Cardiac fibroblast (primary cell): ENCODE measurements at places on chromosomes 3 and 15.

GRCh38 chr15:28104326-28104725, 5.2 kb upstream of the OCA2 start:
- no peak for DNase-seq

- DNase-seq, result no peak
Observed at GRCh38 chr3:197027151-197027895, 2.3 kb downstream of the MELTF start.

GRCh38 chr15:28993720-28994053, 107.9 kb downstream of the APBA2 start:
- DNase-seq, result no peak

- DNase-seq, result no peak
Observed at GRCh38 chr3:51819709-51820406, 40.8 kb upstream of the IQCF6 start.

DNA sequence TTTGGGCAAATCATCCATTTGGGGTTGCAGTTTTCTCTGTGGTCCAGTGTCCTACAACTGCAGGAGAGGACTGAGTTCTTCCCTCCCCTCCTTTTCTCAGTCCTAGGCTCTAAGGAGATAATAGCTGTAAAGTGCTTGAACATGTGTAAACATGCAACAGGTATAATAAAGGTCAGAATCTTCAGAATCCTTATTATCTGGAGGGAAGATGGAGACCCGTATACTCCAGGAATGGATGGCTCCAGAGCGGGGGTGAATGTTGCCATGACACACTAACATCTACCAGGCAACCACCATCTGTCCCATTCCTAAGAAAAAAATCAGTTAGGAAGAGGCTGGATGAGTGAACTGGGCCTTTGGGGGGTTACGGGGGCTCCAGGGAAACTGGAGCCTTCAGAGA, 39.7 kb upstream of the GLCE start:
- no peak for DNase-seq

GRCh38 chr3:119743921-119744320, 38.0 kb upstream of the NR1I2 start:
- no peak for DNase-seq

DNA sequence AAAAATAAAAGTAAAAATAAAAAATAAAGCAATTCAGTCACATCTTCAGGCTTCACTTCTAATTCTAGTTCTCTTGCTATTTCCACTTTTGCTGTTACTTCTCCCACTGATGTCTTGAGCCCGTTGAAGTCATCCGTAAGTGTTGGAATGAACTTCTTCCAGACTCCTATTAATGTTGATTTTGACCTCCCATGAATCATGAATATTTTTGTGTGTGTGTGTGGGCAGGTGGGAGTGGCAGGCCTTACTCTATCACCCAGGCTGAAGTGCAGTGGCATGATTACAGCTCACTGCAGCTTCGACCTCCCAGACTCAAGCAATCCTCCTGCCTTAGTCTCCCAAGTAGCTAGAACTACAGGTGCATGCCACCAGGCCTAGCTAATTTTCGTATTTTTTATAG, 10.7 kb downstream of the USP4 start:
- DNase-seq, result no peak

- peak; percentile 3 for DNase-seq
Observed at GRCh38 chr3:144687862-144688261, 716.2 kb downstream of the DIPK2A start.

DNA sequence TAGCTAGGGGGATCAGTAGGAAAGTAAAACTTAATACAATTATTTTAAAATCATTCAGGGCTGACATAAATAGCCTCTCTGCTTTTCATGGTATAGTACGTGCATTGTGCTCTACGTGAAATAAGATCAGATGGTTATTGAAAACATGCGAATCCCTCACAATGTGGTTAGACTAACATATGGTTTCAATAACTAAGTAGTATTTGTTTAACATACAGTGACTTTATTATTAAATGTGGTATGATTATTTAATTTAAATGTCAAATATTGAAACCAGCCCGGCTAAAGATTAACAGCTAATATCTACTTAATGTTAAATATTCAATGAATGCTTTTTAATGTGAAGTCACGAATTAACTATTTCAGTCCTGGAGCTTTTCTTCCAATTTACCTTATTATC, 473.9 kb upstream of the THBS1 start:
- DNase-seq, result no peak

DNA sequence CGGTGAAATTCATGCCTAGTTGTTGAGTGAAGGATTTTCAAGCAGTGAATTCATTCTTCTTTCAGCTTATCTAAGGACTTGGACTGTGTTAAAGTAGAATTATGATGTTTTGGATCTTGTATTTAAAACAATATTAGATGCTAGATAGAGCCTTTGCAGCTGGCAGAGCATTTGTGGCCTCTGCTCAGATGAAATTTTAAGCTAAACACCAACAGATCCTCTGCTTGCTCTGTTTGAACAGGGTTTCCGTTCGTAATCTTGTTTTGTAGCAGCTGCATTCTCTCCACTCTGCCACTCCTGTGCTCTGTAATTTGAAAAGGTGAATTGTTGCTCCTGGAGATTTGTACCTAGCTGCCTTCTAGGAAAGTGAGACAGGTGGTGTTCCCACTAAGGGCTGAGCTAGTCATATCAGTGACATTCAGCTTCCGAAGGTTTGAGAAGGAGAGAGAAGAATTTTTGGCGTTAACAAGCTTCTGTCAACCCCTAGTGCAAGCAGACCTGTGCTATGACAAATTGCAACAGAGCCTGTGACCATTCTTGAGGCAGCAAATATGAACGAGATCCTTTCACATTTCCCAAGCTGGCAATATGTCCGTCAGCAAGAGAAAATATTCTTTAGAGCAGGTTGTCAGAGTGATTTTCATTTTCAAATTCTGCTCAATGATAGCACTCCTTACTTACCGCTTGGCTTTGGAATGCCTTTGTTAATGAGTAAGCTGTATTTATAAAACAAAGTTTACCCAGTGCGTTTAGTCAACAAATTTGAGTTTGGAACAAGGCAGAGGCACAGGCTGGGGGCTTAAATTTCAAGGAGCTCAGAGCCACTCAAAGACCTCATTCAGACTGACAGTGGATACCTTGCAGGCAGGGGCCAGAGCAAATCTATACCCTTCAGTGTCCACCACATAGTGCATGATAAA, 5.3 kb downstream of the CHST2 start:
- peak; percentile 29 for DNase-seq

DNA sequence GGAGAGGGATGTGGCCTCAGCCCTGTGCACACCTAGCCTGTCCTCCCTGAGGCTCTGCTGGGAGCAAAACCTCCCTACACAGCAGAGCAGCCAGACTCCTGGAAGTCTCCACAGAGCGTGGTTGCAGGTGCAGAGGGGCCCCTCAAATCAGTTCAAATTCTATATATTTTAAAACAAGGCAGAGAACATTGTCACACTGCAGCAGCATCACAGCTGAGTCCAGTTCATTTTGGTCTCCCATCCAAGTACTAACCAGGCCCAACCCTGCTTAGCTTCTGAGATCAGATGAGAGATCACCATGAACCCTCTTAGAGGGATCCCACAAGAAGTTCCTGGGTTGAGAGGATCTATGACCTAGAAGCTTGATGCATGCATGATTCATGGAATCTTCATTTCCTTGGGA, 331.0 kb upstream of the RGMA start:
- no peak for DNase-seq

DNA sequence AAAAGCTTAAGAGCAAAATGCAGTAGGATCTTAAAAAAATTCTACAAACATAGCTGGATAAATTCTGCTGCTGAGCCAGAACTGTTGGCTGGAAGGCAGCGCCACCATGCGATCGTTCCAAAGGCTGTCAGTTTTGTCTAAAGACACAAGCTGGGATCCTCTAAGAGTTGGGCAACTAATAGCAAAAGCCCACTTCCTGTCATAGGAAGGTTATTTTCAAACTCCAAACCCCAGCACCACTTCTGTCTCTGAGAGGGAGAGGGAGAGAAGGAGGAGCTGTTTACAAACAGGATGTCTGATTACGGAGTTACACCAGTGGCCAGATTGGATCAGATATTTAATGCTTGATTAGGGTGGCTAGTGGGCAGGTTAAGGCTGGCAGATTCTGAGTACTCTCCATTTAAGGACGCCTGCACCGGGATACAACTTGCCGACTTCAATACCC, 44.0 kb downstream of the EIF4E3 start:
- peak; percentile 83 for DNase-seq

DNA sequence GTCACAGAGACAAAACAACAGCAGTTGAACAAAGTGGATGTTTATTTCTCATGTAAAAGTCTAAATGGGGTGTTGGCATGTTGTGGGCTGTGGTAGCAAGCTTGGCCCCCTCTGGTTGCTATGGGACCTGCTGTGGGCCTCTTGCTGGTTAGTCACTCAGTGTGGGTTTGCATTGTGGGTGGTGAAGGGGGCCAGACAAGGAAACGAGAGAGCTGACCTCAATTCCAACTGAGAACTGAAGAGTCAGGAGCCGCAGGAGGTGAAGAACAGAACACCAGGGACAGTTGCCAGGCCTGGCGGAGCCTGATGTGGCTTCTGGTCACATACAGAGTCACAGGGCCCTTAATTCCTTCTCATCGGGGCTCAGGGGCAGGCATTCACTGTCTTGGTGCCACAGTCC, 1.9 kb upstream of the ADPGK start:
- DNase-seq, result peak; percentile 10

- DNase-seq, result no peak
Observed at GRCh38 chr3:146307456-146307725, 56.5 kb upstream of the PLSCR4 start.

GRCh38 chr3:50617911-50618481, 1.0 kb downstream of the MAPKAPK3 start:
- DNase-seq, result no peak

DNA sequence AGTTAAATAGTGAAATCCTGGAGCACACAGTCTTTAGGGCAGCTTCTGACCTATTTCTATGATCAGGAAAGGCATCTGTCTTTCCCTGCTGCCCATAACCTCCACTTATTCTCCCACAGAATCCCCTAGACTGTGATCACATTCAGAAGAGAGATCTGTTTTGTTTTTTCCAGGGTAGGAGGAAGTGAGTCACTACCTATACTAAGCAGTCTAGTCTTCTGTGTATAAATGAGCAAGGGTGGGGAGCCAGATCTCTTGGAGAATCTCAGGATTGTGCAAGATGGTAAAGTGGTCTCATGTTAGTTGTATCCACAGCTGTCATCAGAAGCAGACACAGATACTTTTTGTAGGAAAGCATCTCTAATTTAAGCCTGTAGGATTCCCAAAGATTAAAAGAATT, 11.8 kb upstream of the FBXO22 start:
- peak; percentile 94 for DNase-seq

DNA sequence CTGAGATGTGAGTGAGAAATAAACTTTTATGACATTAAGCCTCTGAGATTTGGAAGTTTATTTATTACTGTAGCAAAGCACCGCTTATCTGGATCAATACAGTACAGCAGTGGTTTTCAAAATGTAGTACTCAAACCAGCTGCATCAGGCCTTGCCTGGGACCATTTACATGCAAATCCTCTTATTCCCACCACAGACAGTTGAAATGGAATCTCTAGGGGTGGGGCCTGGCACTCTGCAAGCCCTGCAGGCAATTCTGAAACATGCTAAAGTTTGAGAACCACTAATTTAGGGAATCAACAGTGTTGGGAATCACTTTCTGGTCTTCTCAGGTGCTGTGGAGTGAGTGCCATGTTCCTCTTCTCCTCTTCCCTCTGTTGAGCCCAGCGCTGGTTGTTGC, 77.8 kb upstream of the TAMM41 start:
- DNase-seq, result no peak

- no peak for DNase-seq
Observed at GRCh38 chr3:69107841-69108240, 14.6 kb downstream of the LMOD3 start.

DNA sequence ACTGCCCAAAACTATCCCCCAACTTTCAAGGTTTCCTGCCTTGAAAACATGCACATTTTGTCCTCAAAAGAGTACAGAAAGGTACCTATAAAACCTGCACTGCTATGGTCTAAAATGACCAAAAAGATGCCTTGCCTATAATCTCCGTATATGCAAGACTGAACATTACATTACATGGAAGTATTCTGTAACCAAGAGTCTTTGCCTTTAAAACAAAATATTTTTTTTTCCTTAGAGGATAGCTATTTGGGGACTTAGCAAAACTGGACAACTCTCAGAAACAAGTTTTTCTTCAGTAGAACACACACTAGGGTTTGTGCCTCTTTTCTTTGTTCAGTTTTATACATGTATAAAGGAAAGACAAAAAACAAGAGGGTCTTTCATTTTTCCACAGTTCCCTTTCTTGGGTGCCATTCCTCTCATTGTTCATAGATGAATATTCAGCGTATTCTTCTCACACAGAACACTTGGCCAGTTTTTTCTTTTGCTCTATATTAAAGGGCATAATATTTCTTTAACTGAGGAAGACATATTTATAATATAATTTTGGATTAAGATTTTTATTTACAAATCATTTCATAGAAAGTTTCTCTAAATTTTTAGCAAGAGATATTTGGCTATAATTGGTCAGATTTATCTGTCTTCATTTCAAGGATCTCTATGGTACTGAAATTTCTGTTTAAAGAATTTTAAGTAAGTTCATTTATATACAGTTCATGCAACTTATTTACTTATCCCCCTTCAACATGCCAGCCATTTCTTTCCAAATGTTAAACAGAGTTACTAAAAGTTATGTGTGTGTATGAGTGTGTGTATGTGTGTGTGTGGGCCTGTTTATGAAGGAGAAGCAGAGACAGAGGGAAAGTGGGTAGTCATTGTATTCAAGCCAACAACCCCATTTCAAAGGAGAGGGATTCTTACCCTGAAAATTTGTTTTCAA, 142.6 kb downstream of the ZBTB20 start:
- no peak for DNase-seq

GRCh38 chr3:67783281-67784250, 129.2 kb upstream of the SUCLG2 start:
- no peak for DNase-seq

DNA sequence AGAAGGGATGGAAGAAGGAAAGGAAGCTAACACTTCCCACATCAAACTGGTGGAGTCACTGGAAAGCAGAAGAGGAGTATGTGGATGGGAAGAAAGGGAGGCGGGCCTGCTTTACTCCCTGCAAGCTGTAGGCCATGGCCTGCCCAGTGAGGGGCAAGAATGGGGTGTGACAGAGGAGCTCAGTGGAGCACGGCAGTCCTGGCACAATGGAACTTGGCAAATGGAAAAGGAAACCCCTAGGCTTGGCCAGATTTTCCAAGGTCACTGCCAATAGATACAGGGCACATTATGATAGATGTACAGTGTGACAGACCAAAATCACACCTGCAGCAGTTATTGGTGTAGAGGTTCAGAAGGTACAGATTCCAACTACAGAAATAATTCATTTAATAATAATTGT, 111.6 kb downstream of the ALDH1A2 start:
- DNase-seq, result no peak

GRCh38 chr3:25592510-25592968, 72.2 kb downstream of the TOP2B start:
- DNase-seq, result peak; percentile 93

DNA sequence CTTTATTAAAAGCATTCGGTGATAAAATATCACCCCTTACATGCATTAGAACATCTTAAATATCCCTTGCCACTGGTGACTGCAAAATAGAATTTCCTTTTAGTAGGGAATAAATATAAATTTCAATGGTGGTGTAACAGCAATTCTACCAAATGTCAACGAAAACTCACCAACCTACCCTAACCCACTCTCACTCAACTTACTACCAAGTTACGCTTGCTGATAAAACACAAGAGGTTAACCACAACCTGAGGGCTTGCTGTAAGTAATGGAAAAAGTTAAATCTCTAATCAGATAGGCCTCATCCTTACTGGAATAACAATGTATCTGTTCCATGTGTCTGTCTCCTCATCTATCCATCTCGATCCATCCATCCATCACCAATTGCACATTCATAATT, 274.7 kb downstream of the FOXP1 start:
- no peak for DNase-seq
